ENCODE measurements at places on chromosomes 4 and X. TPM values are rescaled to one million over a fixed set of nuclear protein-coding genes. Genes with fewer than 3 reads are reported as not detected.

The ATP2B3 gene
- total RNA-seq: not detected

The SORBS2 gene
- total RNA-seq: 4.2 TPM

The NMU gene
- not detected for total RNA-seq

The CLGN gene
- not detected for total RNA-seq

The AADAT gene
- total RNA-seq: 9.0 TPM

The DTHD1 gene
- not detected for total RNA-seq

The RAB40AL gene
- not detected for total RNA-seq

The FHIP1A gene
- total RNA-seq: 1.3 TPM

DNA sequence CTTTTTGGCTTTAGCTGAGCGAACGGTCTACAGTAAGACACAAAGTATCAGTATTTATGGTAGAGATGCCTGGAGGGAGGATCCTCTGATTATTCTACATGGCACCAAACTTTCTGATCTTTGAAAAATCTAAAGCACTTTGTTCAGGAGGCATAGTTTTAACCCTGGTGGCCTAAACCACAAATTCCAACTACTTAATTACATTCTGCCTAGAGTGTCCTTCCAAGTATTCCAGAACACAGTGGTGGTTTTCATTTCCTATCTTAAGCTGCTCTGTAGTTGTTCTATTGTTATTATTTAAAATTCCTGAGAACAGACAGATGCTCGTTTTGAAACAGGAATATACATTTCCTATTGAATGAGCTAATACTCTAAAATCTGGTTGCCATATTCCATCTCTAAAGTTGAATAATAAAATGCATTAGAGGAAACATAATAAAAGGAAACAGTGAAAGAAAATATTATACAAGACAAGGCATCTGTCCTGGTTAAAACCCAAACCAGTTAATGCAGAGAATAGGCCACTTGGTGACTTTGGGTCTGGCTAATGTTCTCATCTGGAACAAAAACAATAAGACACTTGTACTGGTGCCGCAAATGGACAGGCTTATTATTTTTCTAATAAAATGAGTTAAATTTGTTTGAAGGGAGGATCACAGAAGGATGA is 657.4 kb downstream of the SPRY1 start:
- peak; percentile 65 for DNase-seq

GRCh38 chr4:82428526-82428968 is 1.7 kb downstream of the HNRNPDL start:
- DNase-seq: no peak

DNA sequence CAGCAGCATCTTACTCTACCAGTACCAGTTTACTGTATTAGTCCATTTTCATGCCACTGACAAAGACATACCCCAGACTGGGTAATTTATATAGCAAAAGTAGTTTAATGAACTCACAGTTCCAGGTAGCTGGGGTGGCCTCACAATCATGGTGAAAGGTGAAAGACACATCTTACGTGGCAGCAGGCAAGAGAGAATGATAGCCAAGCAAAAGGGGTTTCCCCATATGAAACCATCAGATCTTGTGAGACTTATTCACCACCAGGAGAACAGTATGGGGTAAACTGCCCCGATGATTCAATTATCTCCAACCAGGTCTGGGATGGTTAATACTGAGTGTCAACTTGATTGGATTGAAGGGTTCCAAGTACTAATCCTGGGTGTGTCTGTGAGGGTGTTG is 69.3 kb downstream of the YIPF6 start:
- DNase-seq: no peak

- DNase-seq: no peak
These were observed 178.4 kb upstream of the NWD2 start for GRCh38 chr4:37066159-37066558.

- peak; percentile 98 for DNase-seq
These were observed 44.2 kb upstream of the SPRY1 start for GRCh38 chr4:123352240-123352945.

- DNase-seq: no peak
These were observed 43.7 kb downstream of the ANTXR2 start for GRCh38 chr4:80029364-80029763.

DNA sequence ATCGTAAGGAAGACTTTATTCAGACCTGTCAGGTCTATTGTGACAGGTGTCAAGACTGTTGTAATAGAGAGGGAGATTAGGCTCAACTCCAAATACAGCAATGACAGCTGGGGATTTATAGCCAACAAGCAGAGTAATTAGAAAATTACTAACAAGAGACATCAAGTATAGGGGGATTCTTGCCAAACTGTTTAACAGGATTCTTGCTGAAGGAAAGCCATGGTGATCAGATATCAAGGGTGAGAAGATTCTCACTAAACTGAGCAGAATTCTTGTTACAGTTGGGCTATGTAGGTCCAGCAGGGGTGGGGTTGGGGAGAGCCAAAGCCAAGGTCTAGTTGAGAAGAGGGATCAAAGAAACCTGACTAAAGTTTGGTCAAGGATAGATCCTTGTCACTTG is 461.0 kb upstream of the GALNT7 start:
- DNase-seq: no peak

DNA sequence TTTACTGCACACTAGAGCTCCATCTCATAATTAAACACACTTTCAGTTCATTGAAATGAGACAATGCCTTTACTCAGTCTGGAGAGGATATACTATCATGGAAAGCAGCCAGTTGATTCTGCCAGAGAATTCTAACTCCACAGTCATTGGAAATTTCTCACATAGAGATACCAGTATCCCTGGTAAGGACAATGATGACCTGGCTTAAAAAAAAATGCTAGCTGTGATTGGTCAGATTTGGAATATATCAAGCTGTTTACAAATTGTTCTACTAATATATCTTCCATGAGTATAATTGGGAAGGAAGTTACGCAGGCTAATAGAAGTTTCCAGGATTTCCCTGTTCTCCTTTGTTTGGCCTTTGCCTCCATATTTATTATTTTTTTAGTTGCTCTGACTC is 34.5 kb upstream of the TLL1 start:
- DNase-seq: no peak

GRCh38 chr4:794900-795725 is 30.8 kb downstream of the CPLX1 start:
- DNase-seq: no peak

DNA sequence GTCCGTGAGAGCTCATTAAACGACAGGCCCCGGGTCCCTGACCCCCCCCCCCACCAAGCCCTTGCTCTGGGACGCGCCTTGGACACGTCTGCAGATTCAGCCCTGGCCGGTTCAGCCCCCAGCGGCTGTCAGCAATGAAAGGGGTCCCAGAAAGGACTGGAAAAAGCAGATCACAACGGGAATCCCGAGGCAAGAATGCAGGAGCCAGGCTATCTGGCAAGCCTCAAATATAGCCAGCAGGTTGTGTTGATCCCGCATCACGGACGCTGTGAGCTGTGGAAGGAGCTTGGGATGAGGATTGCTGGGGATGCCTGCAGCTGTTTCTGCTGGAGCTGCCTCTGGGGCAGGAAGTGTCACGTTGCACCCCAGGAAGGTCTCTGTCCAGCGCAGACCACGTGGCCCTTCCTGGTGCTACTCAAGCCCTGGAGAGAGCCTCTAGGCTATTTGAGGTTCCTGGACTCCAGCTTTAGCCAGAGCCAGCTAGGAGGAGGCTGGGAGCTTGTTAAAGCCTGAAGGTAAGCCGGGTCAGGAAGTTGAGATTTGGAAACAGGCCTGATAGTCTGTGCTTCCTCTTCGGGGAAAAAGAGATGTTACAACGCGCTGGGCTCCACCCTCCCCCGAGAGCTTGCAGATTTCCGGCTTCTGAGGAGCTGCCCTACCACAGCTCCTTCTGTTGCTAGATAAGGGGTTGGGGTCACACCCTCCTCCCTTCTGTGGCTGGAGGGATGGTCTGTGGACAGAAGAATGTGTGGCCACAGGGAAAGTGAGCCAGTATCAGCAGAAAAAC is 19.3 kb upstream of the CSF2RA start:
- DNase-seq: peak; percentile 32

- DNase-seq: peak; percentile 30
These were observed 200.2 kb downstream of the CLCN4 start for GRCh38 chrX:10356979-10357378.

- DNase-seq: peak; percentile 73
These were observed 7.0 kb downstream of the APBB2 start for GRCh38 chr4:41207291-41207831.

Data from LHCN-M2 (cell line).